Mesenchymal stem cell (in vitro differentiated cells and primary cell): ENCODE measurements at places on chromosomes 5 and 9.

DNA sequence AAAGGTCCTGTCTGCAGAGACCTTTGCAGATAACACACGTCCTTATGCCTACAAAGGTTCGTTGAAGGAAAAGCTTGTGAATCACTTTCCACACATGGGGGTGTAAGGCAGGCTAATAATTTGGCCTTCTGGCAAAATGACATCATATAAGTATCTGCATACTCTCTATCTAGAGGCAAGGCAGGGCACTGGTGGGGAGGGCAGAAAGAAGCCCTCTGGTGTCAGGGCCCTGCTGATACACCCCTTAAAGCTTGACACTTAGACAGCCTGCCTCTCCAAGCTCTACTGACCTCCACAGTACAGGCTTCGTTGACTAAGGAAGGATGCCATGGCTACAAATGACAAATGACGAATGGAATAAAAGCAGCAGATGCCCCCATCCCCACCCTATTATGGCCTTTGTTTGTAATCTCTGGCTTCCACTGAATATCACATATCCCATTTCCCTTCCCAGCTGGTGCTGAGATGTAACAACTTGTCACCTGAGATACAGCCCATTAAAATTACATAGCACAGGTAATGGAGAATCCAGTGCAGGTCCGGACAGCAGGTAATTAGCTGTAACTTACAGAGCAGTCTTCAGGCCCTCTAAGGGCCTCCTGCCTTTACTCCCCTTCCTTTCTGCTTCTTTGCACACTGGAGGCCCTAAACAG lies 76.9 kb upstream of the IFNK start:
- no peak for DNase-seq

DNA sequence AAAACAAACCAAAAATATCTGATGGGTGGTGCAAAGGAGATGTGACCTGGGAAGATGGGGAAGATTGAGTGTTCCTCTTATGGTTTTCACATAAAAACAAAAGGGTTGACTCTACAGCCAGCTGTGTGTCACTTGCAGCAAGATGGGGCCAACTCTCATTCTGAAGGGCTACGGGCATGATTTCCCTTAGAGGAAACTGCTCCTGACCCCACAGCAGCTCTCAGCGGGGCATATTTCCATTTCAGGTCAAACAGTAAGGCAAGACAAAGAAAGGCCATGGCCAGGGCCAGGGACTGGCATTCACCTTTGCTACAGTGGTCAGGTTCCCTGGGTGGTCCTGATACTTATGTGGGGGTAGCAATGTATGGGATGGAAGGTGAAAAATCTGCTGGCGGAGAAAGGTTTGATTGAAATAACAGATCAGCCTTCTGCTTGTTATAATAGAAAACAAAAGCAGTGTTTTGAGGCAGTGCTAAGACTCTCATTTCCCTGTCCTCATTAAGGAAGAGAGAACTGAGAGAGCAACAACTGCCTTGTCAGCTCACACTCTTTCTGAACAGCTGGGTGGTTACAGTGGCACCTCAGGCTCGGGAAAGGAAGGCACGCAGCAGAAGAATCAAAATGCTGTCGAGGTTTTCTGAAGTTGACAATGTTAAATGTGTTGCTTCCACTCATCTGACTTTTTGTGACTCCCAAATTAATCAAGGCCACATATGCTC lies 120.7 kb upstream of the PCA3 start:
- DNase-seq = no peak

GRCh38 chr5:181188700-181189362 lies 16.2 kb downstream of the TRIM7 start:
- peak; percentile 87 for DNase-seq

- DNase-seq = no peak
These were observed 321.5 kb downstream of the ENC1 start for GRCh38 chr5:74319076-74319475.

DNA sequence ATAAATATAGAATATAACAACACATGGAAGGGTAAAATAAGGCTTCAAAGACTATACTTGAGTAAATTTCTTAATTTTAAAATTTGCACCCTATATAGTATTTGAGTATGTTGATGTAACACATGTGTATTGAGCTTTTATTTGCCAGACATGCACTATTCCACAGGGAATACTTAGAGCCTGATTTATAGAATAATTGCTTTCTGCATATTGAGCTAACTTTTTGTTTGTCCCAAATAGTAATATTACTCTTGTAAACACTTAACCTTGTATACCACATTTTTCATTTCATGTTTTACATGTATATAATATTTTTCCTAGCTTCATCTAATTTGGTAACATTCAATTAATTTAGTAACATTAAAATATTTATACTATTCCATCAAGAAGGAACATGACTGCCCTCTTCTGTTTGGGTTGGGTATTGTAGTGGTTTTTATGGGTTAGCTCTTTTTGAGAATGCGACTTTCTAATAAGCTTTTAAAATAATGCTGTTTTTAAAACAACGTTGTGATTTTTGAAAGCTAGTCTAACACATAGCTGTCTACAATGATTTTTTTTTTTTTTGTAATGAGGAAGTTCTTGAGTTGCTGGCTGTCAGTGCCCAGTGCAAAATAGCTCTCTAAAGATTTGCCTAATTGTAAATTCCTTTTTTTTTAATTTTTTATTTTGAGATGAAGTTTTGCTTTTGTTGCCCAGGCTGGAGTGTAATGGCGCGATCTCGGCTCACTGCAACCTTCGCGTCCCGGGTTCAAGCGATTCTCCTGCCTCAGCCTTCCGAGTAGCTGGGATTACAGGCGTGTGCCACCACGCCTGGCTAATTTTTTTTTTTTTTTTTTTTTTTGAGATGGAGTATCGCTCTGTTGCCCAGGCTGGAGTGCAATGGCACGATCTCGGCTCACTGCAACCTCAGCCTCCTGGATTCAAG lies 4.8 kb downstream of the SUB1 start:
- peak; percentile 73 for DNase-seq

GRCh38 chr5:10276691-10277090 lies 26.6 kb downstream of the CCT5 start:
- DNase-seq = no peak

DNA sequence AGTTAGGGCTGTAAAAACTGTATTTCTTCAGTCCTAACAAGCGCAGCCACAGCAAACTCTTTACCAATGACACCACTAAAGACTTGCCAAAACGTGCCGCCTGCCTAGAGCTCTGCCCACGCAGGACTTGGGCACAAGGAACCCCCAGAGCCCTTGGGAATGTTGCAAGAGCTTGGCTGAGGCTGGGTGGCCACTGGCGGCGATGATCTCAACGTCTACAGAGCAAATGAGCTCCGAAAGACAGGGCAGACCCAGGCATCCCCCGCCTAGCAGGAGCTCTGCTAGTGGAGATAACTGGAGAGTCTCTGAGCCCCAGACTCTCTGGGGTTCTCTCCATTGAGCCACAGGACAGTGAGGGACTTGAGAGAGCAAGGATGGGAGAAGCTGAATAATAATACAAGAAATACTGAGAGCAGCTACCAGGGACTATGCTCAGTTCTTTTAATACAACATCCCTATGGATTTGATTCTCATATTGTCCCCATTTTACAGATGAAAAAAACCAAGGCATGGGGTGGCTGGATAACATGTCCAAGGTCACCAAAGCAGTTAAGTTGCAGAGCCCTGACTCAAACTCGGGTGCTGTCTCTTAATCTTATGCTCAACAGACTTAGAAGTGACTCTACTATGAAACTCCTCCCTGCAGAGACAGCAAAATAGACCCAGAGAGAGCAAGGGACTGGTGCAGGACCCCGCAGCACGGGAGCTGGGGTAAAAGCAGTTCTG lies 32.5 kb downstream of the SHB start:
- peak; percentile 83 for DNase-seq

DNA sequence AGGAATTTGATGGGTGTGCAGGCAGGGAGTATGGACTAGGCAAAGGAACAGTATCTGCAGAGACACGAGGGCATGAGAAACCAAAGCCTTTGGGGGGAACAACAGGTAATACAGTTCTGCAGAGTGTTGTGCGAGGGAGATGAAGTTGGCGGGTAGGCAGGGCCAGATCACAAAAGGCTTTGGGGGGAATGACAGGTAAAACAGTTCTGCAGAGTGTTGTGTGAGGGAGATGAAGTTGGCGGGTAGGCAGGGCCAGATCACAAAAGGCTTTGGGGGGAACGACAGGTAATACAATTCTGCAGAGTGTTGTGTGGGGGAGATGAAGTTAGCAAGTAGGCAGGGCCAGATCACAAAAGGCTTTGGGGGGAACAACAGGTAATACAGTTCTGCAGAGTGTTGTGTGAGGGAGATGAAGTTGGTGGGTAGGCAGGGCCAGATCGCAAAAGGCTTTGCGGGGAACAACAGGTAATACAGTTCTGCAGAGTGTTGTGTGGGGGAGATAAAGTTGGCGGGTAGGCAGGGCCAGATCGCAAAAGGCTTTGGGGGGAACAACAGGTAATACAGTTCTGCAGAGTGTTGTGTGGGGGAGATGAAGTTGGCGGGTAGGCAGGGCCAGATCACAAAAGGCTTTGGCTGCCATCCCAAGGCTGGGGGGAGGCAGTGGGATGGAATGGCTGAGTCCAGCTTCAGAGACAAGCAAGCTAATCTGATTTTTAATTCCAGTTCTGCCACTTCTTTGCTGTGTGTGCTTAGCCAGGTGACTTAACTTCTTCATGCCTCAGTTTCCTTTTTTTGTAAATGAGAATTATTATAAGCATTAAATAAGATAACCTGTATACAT lies 33.0 kb downstream of the FRMPD1 start:
- DNase-seq = no peak

GRCh38 chr5:21831145-21831787 lies 1021.9 kb downstream of the CDH12 start:
- no peak for DNase-seq

DNA sequence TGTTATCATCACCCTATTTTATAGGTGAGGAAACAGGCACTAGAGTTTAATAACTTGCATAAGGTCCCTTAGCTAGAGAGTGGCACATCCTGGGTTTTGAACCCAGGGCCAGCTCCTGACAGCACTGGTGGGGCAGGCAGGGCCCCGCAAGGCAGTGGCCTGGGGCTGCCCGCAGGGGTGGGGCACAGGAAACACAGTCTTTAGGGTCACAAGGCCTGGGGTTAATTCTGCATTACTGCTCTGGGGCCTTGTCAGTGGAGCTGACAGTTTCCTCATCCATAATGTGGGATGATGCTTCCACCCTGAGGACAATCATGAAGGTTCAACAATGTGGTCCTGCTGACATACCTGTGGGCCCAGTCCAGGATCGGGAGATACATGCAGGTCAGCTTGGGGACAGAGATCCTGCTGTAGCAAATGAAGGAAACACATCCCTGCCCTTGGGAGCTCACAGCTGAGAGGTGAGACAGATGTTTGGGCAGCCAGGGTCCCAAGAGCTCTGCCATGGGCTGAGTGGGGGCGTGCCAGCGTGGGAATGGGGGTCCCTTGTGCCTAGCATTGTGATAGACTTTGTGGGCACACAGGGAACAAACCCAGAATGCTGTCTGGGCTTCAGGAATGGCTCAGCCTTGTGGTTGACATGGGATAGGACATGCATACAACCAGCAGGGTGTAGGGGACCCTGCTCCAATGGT lies 14.7 kb downstream of the FGF18 start:
- DNase-seq = no peak

- peak; percentile 62 for DNase-seq
These were observed 22.4 kb upstream of the RASGRF2 start for GRCh38 chr5:80937584-80938356.

DNA sequence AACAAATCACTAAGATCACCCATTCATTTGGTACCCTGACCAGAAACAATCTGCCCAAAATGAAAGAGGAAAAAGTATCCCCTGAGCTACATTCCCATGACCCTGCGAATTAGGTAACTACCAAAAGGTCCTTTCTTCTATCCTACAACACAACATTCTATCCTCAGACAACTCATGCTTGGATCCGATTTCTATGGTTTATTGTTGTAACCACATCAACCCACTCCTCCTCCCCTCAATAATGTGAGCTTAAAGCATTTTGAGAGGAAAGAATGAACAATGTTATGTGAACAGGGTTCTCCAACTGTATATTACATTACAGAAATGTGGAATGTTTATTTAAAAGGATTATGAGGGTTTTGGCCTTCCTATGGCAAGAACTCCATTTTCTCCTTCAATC lies 4.0 kb downstream of the SLC35D2 start:
- DNase-seq = no peak

DNA sequence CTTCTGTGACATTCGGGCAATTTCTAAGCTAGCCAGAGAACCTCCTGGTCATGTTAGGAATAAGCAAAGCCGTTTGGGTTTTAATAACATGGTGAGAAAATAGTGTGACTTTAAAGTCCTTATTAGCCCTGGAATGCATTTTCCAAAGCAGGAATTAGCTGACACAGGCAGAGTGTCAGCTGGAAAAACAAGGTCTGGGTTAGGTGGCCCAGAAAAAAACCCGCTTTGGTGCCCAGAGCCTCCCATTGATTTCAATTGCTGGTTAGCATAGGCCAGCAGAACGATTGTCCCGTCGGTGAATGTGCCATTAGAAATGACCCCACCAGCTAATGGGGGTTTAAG lies 62.1 kb upstream of the CPEB4 start:
- DNase-seq = no peak

- DNase-seq = no peak
These were observed 69.9 kb downstream of the STK10 start for GRCh38 chr5:172117977-172118701.

DNA sequence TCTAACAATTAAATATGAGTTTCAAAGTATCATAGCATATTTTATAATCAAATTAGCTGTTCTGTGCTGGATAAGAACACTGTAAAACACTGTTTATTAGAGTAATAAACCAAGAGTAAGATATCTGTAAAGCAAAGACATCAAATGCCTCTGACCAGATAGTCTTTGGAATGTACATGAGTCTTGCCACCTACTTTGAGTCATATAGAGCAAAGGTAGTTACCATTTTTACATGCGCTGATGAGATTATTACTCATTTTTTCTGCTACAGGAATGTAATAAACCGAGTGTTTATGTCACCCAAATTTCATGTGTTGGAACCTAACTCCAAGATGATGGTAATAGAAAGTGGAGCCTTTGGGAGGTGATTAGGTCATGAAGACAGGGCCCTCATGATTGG lies 654.5 kb downstream of the CETN3 start:
- no peak for DNase-seq

- DNase-seq = no peak
These were observed 15.3 kb upstream of the PRUNE2 start for GRCh38 chr9:76921165-76921564.

DNA sequence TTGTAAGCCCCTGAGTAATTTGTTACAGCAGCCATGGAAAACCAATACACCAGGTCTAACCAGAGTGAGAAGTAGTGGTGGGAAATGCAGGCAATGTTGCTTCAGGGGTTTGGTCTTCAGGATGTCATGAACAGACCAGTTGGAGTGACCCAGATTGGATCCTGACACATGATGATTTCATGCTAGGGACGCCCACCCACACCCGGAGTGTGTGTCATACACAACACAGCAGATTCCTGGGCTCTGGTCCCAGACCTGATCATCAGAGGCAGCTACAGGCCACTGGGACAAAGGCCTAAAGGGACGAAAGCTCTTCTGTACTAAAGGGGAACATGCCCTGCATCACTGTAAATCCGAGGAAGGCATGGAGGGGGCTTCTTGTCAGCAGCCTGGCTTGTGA lies 194.2 kb downstream of the NSG2 start:
- DNase-seq = no peak

DNA sequence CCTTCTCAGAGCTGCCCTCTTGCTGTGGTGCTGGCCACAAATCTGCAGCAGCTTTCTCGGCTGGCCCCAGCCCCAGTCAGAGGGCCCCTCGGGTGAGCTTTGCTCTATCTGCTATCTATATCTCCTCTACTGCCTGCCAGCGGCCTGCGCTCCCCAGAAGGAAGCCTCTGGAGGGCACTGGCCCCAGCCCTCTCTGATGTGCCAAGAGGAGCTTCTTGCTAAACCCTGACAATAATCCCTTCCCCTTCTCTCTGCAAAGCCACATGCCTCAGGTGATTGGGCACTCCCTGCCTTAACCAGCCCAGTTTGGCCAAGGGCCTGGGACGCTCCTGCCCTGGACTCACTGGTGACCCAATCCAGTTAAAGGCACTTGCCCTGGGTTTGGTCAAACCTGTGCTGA lies 42.7 kb downstream of the CAMK2A start:
- no peak for DNase-seq
